ENCODE measurements at places on chromosomes 13 and 19.

GRCh38 chr13:40271271-40271885 is 395.1 kb downstream of the FOXO1 start:
- DNase-seq, result no peak

- DNase-seq, result peak; percentile 74
Observed at GRCh38 chr13:27599845-27600553, 20.3 kb downstream of the LNX2 start.

GRCh38 chr19:45471931-45472562 is 4.3 kb downstream of the FOSB start:
- DNase-seq, result no peak

GRCh38 chr19:16940626-16941025 is 51.8 kb downstream of the F2RL3 start:
- no peak for DNase-seq

DNA sequence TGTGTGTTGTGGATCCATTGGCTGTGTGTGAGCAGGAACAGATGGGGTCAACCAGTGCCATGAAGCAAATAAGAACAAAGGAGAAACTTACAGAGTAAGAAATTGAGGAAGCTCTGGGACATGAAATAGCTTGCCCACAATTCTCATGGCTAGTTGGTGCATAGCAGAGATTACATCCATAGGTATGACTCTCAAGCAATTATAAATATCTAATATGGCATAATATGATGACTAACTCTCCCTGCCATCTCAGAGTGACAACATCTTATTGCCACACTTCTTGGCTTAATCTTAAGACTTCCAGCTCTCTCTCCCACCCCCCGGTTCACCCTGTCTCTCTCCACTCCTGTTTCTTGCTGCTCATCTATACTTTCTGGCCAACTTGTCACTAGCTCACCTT is 53.3 kb downstream of the OXGR1 start:
- no peak for DNase-seq

- DNase-seq, result peak; percentile 7
Observed at GRCh38 chr13:74895042-74895796, 586.8 kb downstream of the TBC1D4 start.

GRCh38 chr13:99125326-99125915 is 75.2 kb upstream of the UBAC2 start:
- DNase-seq, result no peak

GRCh38 chr19:30071871-30072270 is 129.8 kb downstream of the URI1 start:
- DNase-seq, result no peak

GRCh38 chr13:47036294-47037008 is 139.6 kb upstream of the HTR2A start:
- no peak for DNase-seq

GRCh38 chr13:87792878-87793277 is 121.7 kb downstream of the SLITRK5 start:
- no peak for DNase-seq

GRCh38 chr13:46961719-46962118 is 64.9 kb upstream of the HTR2A start:
- peak; percentile 67 for DNase-seq

GRCh38 chr13:33096886-33097605 is 80.8 kb downstream of the KL start:
- no peak for DNase-seq

DNA sequence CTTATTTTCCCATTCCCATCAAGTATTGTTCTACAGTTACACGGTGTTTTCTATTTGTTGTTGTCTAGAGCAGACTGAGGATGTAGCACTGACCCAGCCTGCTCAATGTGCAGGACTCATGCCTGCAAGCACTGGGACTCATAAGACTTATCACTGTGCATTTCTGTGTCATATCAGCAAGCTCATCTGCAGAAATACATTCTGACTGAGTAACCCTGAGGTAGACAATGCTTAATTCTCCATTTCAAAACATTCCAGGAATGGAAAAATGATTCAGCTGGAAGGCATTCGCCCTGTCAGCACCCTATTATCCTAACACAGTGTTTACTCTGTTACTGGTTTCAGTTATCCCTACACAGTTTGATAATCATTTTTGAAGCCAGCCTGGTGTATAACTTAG is 2506.4 kb downstream of the PCDH9 start:
- DNase-seq, result no peak

- peak; percentile 76 for DNase-seq
Observed at GRCh38 chr13:94617389-94618000, 15.8 kb downstream of the GPR180 start.

DNA sequence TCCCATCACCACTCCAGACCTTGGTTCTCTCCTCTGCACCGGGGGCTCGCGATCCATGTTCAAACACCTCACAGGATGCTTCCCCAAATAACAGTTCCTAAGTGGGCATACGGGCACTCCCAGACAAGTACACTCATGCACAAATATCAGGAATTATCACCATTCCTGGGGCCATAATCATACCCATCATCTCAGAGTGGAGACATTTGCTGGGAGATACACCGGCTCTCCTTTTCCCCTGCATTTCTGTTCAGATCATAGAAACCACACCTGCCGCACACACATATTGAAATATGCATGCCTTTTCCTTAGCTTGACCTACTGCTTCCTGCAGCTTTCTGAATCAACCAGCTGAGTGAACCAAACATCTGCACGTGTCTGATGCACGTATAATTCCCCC is 33.9 kb upstream of the MBNL2 start:
- no peak for DNase-seq

DNA sequence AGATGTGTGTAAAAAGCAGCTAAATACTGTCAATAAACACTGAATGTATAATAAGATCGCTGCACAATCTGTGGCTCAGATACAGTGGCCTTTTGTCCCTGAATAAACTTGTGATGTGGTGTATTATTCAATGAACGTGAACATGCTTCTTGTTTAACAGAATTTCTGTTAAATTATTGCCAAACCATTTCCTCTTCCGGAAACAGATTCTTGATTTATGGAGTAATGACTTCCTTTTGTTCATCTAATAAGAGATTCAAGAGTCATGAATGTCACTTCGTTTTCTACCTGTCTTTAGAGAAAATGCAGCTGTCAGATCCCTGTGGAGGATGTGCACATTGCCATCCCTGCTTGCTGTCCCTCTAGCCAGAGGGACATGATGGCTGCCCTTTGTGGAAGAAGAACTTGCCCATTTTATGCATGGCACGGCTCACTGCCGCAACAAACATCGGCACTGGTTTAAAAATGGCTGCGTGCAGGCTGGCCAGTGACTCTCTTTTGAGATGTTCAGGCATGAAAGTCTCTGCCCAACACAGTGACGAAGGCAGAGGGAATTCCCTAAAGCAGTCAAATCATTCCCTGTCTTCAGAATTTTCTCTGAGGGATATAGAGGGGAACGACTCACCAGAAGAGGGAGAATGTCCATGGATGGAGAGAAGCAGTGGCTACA is 3.1 kb upstream of the TNFSF13B start:
- no peak for DNase-seq

GRCh38 chr13:72643311-72643989 is 84.0 kb downstream of the MZT1 start:
- peak; percentile 80 for DNase-seq

DNA sequence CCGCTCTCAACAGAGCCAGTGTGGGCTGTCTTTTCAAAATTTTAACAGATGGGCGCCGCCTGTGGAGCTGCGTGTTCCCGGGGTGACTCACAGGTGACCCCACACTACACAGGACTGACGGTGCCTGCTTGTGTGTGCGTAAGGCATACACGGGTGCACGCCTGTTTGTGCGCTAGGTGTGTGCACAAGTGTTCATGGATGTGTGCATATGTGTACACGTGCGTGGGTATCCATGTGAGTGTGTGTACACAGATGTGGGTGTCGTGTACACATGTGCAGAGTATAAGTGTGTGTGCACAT is 92.7 kb upstream of the SOX1 start:
- DNase-seq, result no peak

DNA sequence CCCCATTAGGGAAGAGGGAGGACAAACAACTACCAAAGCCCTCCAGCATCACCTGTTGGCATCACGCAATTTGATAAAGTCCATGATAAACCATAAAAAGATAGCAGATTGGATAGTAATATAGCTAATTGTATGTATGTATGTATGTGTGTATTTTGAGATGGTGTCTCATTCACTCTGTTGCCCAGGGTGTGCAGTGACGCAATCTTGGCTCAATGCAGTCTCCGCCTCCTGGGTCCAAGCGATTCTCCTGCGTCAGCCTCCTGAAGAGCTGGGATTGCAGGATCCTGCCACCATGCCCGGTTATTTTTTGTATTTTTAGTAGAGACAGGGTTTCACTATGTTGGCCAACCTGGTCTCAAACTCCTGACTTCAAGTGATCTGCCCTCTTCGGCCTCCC is 74.6 kb upstream of the RNF113B start:
- DNase-seq, result no peak
